ENCODE measurements at places on chromosomes 6 and 20.

DNA sequence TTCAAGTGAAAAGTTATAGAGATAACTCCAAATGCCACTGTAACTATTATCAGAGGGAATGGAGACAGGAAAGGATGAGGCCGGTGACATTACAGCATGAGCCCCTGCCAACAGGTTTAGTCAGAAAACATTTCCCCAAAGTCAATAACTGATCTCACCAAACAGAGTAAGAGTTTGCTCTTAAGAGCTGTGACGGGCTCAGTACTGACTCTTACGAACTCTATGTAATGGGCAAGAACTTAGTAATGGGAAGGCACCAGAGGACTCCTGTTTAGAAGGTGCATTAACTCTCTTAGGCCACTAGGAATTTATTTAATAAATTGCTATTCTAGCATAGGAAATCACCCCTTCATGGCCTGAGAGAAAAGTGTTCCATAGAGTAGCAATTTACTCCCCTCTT lies 76.8 kb downstream of the SAMD5 start:
- DNase-seq = no peak

- DNase-seq = no peak
Observed at GRCh38 chr6:49636713-49637349, at the start of gene RHAG. Gene RHAG, minus strand, starts transcription at chr6:49636839. Its CDS starts 27 bp downstream, at chr6:49636812.

GRCh38 chr20:60030471-60030870 lies 72.2 kb downstream of the CDH26 start:
- no peak for DNase-seq

DNA sequence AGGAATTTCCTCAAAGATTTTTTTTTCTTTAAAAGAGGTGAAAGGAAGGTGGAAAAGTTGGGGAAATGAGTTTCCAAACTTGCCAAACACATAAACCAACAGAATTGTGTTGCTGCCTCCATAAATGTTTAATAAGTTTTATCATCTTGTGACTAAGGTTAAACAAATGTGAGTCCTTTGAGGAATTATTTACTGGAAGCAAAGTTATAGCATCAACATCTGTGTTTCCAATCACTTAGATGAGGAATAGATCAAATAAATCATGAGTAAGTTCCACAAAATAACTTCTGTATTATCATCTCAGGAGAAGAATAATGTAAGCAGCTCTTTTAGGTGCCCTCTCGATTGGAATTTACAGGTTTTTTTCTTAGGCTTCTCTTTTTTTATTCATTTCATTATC lies 20.5 kb downstream of the TSHZ2 start:
- no peak for DNase-seq
